H1 (cell line): ENCODE measurements at places on chromosomes 1 and 21. TPM values are rescaled to one million over a fixed set of nuclear protein-coding genes. Genes with fewer than 3 reads are reported as not detected.

The OR2T29 gene
- polyA plus RNA-seq, result not detected in 2 replicates

DNA sequence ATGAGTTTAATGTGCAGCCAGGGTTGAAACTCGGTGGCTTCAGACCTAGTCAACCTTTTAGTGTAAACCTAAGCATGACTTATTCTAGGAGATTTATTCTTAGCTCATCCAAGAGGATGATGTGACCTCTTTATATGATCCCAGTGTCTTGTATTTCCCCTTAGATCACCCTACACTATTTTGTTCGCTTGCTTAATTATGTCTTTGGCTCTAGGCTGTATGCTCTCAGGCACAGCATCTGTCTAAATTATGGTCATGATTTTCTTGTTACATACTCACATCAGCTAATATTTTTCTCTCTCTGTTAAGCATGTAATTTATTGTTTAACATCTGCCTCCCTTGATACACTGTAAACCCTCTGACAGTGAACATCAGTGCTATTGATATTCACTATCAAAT, 19.1 kb downstream of the COL11A1 start:
- DNase-seq, result no peak

DNA sequence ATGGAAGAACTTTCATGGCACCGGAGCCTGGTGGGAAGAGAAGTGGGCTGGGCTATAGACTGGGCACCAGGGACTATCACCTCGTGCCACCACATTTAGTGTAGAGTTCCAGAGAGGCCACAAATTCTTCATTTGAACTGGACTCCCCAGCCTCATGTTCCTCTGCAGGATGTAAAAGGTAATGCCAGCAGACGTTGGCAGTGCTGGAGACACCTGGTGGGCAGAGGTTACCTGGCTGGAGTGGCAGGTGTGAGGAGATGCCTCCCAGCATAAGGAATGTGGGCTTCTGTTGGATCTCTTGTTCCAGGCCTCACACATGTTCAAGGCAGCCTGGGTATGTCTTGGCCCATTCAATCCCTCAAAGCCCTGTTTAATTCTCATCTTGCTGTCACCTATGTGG, 35.2 kb downstream of the TEX35 start:
- no peak for DNase-seq

GRCh38 chr1:202648605-202649226, 61.5 kb downstream of the SYT2 start:
- DNase-seq, result no peak

GRCh38 chr1:232045139-232045994, 418.8 kb downstream of the DISC1 start:
- no peak for DNase-seq

The KCNA3 gene
- 1.1 and 1.2 TPM in 2 replicates for polyA plus RNA-seq
